ENCODE measurements at places on chromosomes 13 and 19. TPM values are rescaled to one million over a fixed set of nuclear protein-coding genes. Genes with fewer than 3 reads are reported as not detected.
A peak's percentile ranks its signal among the peaks of the same experiment; 100 is the strongest.

DNA sequence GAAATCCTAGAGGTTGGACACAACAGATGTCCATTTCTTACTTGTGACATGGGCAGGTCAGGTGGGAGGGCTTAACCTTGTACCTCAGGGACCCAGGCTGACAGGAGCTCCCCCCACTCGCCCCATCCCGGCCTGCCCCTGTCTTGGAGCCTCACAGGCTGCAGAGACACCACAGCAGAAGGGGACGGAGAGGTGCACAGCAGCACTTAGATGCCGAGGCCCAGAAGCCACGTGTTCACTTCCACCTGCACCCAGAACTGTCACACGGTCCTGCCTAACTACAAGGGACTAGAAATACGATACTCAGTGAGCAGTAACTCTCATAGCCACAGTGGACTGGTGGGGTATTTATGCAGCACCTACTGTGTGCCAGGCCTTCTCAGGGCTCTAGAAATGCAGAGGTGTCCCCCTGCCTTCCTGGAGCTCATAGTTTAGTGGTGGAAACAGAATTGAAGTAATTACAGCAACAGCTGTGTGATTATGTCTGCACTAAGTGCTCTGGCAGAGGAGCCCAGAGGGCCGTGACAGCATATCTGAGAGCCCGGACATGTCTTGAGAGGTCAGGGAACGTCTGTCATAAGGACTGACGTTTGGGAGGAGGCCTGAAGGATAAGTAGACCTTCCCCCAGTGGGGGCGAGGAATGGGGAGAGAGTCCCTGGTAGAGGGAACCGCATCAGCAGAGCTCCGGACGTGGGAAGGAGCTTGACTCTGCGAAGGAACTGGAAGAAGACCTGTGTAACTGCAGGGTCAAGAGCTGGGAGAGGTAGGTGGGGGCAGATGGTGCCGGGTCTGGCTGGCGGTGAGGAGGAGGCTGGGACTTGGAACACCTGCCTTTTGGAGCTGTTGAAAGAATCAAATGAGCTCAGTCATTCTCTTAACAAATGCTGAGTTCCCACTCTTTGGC lies 130.0 kb downstream of the SIPA1L3 start:
- no peaks in the 10 kb centered on the region for H3K27me3 ChIP-seq
- no peaks in the 10 kb centered on the region for H3K36me3 ChIP-seq
- H3K27ac ChIP-seq = no peak overlapping the region
- no peaks in the 10 kb centered on the region for H3K4me1 ChIP-seq
- H3K4me3 ChIP-seq = no peak overlapping the region
- no peak for DNase-seq

- H3K27ac ChIP-seq = peak overlapping the region; percentile 100
- H3K36me3 ChIP-seq = no peaks in the 10 kb centered on the region
- no peaks in the 10 kb centered on the region for H3K27me3 ChIP-seq
- peaks cover 96% of the 10 kb centered on the region for H3K4me1 ChIP-seq
Observed at GRCh38 chr13:97235549-97236231, 13.6 kb downstream of the MBNL2 start.

GRCh38 chr13:40444241-40444640 lies 222.2 kb downstream of the FOXO1 start:
- no peaks in the 10 kb centered on the region for H3K36me3 ChIP-seq
- no peaks in the 10 kb centered on the region for H3K4me1 ChIP-seq
- H3K27ac ChIP-seq = no peak overlapping the region

DNA sequence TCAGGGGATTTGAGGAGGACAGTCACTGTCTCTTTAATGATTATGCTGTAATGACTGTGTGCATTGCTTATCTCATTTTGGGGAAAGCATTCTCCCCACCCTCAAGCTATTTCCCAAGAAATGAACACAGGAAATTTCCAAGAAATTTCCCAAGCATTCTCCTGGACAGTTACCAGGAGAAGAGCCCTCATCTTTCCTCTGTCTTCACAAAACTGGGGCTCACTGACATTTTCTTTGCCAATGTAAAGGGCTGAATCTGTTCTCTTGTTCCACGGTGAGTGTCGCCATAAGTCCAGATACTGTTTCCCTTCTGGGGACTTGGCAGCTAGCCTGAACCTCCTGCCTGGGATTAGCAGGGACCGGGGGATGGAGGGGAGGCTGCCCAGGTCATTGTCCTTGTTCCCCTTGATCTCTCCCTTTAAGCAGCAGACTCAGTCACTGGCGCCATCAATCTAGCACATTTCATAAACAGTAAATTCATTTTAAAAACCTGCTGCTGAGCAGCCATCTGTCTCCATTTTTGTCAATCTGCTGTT lies 172.8 kb downstream of the DNAJC15 start:
- no peaks in the 10 kb centered on the region for H3K4me1 ChIP-seq
- H3K27ac ChIP-seq = no peak overlapping the region
- no peak for DNase-seq
- no peaks in the 10 kb centered on the region for H3K36me3 ChIP-seq
- H3K4me3 ChIP-seq = no peak overlapping the region

Gene RASAL3
- 0.10 TPM for total RNA-seq

Gene ZNF320
- total RNA-seq = 10.2 TPM

GRCh38 chr19:3537438-3538240 lies 1.3 kb upstream of the TEKTIP1 start:
- H3K27me3 ChIP-seq = no peaks in the 10 kb centered on the region
- H3K4me3 ChIP-seq = no peak overlapping the region
- peaks cover 7% of the 10 kb centered on the region for H3K4me1 ChIP-seq
- H3K36me3 ChIP-seq = no peaks in the 10 kb centered on the region
- DNase-seq = no peak

Gene OR7D2
- total RNA-seq = not detected

- no peaks in the 10 kb centered on the region for H3K27me3 ChIP-seq
- H3K27ac ChIP-seq = no peak overlapping the region
- no peaks in the 10 kb centered on the region for H3K36me3 ChIP-seq
- no peaks in the 10 kb centered on the region for H3K4me1 ChIP-seq
- no peak for DNase-seq
Observed at GRCh38 chr13:34708566-34709313, 233.3 kb upstream of the NBEA start.

- peaks cover 5% of the 10 kb centered on the region for H3K4me1 ChIP-seq
- no peak overlapping the region for H3K27ac ChIP-seq
- no peaks in the 10 kb centered on the region for H3K36me3 ChIP-seq
- peak; percentile 8 for DNase-seq
- H3K27me3 ChIP-seq = no peaks in the 10 kb centered on the region
Observed at GRCh38 chr19:5002143-5002542, 33.2 kb downstream of the KDM4B start.

DNA sequence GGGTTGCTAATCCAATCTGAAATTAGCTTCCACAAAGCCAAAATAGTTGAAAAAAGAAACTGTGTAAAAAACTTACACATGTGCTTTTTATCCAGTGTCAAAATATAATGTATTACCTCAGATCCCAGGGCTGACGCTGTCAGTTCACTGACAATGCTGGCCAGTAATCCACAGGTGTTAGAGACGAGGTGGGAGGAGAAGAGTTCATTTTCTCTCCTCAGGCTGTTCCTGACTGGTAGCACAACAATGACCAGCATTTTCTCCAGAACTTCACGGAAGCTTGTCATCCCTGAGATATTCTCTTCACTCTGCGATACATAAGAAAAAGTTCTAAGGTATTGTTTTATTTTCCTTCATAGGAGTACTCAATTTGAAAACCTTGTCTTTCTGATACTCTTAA lies 146.9 kb downstream of the MYCBP2 start:
- peaks cover 2% of the 10 kb centered on the region for H3K36me3 ChIP-seq
- DNase-seq = no peak
- H3K27me3 ChIP-seq = no peaks in the 10 kb centered on the region

DNA sequence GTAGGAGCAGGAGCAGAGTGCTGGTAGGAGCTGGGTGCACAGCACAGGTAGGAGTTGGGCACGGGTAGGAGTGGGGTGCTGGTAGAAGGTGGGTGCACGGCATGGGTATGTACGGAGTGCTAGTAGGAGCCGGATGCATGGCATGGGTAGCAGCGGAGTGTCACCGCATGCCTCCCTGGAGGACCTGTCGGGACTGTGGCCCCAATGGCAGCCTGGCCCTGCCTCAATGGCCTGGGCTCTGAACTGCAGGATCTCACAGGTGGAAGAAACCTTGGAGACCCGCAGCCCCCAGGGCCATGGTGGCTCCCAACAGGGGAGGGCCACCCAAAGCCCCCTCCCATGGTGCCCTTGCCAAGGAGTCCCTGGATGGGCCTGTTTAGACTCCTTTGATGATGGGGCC lies 1146.0 kb downstream of the UQCRFS1 start:
- no peak for DNase-seq
- no peaks in the 10 kb centered on the region for H3K27me3 ChIP-seq
- H3K27ac ChIP-seq = no peak overlapping the region

Gene ZNF534
- total RNA-seq = not detected

DNA sequence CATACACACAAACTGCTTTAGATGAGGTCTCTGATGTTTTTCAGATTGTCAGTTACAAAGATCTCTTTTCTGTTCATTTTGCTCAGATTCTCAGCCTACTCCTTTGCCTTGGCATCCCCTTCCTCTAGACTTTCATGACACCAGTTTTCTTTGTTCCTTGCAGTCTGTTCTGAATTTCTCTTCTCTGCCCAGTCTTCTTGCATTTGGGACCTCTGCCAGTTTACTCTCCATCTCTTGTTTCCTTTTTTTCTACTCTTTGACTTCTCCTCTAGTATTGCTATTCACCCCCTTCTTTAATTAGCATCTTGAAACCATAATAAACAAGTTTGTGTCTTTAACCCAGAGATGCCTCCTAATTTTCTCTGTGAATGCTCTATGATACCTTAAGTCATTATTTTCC lies 26.1 kb downstream of the EDNRB start:
- no peaks in the 10 kb centered on the region for H3K27me3 ChIP-seq
- H3K4me3 ChIP-seq = no peak overlapping the region
- no peak for DNase-seq
- no peaks in the 10 kb centered on the region for H3K36me3 ChIP-seq
- H3K27ac ChIP-seq = no peak overlapping the region

DNA sequence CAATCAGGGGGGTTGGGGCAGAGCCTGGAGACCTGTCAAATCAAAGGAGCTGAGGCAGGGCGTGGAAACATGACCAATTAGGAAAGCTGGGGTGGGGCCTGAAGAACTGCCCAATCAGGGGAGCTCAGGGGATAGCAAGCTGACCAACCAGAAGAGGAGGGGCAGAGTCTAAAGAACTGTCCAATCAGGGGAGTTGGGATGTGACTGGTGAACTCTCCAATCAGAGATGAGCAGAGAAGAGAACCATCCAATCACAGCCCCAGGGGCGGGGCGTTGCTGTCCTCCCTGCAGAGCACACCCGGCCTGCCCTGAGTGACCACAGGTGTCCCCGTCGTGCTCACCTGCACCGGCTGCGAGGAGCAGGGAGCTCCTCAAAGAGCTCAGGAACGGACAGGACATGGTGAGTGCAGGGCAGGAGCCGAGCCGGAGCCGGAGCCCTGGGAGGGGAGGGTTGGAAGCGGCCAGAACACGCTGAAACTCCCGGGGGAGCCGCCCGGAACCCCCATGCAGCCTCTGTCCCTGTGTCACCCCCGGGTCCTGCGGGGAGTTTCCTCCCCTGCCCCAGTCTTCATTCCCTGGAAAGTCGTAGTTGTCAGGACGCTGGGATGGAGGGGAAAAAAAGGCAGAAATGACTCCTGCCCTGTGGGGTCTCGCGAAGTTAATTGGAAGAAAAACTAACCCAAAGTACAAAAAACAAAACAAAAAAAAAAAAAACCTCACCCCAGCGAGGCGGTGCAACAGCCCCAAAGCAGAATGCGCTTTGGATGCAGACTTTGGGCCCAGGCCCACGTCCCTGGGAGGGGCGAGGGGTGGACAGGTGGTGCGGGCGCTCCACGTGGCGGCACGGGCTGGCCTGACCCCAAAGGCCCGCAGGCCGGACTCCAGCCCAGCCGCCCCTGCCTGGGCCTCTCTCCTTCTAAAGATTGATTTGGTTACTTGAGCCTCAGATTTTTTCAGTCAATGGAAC lies at the start of gene ZNF556:
Gene ZNF556 (plus strand): TSS at position 311 of the 967 bp plus-strand sequence. CDS start 87 bp downstream, at position 398.
- no peaks in the 10 kb centered on the region for H3K36me3 ChIP-seq
- H3K4me1 ChIP-seq = no peaks in the 10 kb centered on the region
- peak within 1 kb of the TSS; percentile 31 for H3K4me3 ChIP-seq
- DNase-seq = no peak

- no peaks in the 10 kb centered on the region for H3K36me3 ChIP-seq
- H3K27me3 ChIP-seq = no peaks in the 10 kb centered on the region
- no peak overlapping the region for H3K27ac ChIP-seq
Observed at GRCh38 chr13:39051157-39051556, 12.9 kb downstream of the NHLRC3 start.

DNA sequence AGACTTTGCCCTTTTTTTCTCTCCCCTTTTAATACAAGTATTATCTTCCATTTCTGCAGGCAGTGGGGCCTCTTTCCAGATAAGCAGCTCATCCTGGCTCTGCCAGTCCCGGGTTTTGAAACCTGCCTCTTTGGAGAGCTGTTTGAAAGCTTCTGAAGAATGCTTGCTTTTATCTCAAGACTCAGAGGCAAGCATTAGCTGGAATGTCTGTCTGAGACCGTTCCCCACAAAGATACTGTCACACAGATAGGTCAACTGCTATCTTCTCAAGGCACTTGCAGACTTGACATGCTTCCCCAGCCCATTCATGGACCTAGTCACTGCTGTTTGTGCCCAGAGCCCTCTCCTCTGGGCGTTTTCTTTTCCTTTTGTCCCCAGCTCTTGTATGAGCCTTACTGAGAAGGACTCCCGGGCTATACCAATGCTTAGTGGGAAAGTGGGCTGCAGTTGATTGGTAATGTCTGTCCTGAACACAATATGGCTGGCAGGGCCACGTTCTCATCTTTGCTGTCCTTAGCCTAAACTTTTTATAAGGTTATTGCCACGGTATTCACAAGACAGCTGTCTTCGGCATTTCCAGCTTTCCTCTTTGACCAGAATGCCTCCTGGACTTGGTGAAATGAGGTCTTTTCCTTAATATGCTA lies 13.4 kb downstream of the SERP2 start:
- no peak overlapping the region for H3K4me3 ChIP-seq
- no peaks in the 10 kb centered on the region for H3K36me3 ChIP-seq
- no peaks in the 10 kb centered on the region for H3K27me3 ChIP-seq
- DNase-seq = no peak

Gene MEIOSIN
- not detected for total RNA-seq

GRCh38 chr19:9848762-9849161 lies 13.6 kb downstream of the PIN1 start:
- H3K27me3 ChIP-seq = no peaks in the 10 kb centered on the region
- H3K4me3 ChIP-seq = no peak overlapping the region
- H3K27ac ChIP-seq = no peak overlapping the region
- H3K4me1 ChIP-seq = no peaks in the 10 kb centered on the region
- no peaks in the 10 kb centered on the region for H3K36me3 ChIP-seq

DNA sequence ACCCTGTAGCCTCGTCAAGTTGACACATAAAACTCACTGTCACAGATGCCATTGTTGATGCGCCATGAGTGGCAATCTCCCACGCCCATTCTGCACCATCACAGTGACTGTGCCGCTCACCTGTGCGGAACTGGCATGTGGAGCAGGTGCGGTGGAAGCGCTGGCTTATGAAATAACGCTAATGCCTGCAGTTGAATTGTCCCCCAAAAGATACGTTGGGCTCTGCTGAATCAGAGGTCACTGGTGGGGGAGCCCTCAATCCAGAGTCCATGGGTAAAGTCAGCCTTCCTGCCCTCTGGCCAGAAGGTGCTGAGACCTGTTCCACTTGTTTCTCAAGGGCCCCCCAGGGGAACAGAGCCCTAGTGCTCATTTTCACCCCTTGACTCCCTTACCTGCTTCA lies 2.9 kb upstream of the ARHGEF7 start:
- no peak for DNase-seq
- H3K4me3 ChIP-seq = no peak overlapping the region
- H3K36me3 ChIP-seq = no peaks in the 10 kb centered on the region
- no peaks in the 10 kb centered on the region for H3K4me1 ChIP-seq
- H3K27ac ChIP-seq = no peak overlapping the region
- peaks cover 18% of the 10 kb centered on the region for H3K27me3 ChIP-seq

GRCh38 chr19:18900700-18901481 lies 4.9 kb upstream of the CERS1 start:
- H3K36me3 ChIP-seq = no peaks in the 10 kb centered on the region
- no peak overlapping the region for H3K4me3 ChIP-seq
- no peaks in the 10 kb centered on the region for H3K27me3 ChIP-seq
- no peak for DNase-seq
